ENCODE measurements at places on chromosomes 5 and 9.

DNA sequence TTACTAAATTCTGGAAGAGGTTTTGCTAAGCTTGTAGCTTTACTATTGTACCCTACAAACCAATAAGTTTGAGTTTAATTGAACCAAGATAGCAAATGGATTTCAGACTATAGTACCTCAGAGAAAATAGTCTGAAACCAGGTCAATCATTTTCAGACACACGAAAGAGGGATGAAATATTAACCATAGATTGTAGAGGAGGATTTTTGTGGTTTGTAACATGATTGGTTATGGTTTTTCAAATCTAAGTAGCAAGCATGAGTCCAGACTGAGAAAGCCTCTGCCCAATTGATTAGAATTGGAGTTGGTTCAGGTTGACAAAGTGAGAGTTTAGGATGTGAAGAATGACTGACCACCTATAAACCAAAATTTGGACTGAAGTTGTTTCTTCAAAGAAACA, 562.7 kb upstream of the DMAC1 start:
- no peak for DNase-seq

- peak; percentile 41 for DNase-seq
These were observed 8.0 kb downstream of the LRRC26 start for GRCh38 chr9:137161558-137162486.

GRCh38 chr5:848671-849111, 2.1 kb downstream of the ZDHHC11 start:
- no peak for DNase-seq

- no peak for DNase-seq
These were observed 82.9 kb downstream of the ADAMTS2 start for GRCh38 chr5:179262126-179262920.

GRCh38 chr9:136364942-136365774, 1.6 kb upstream of the DNLZ start:
- peak; percentile 53 for DNase-seq

DNA sequence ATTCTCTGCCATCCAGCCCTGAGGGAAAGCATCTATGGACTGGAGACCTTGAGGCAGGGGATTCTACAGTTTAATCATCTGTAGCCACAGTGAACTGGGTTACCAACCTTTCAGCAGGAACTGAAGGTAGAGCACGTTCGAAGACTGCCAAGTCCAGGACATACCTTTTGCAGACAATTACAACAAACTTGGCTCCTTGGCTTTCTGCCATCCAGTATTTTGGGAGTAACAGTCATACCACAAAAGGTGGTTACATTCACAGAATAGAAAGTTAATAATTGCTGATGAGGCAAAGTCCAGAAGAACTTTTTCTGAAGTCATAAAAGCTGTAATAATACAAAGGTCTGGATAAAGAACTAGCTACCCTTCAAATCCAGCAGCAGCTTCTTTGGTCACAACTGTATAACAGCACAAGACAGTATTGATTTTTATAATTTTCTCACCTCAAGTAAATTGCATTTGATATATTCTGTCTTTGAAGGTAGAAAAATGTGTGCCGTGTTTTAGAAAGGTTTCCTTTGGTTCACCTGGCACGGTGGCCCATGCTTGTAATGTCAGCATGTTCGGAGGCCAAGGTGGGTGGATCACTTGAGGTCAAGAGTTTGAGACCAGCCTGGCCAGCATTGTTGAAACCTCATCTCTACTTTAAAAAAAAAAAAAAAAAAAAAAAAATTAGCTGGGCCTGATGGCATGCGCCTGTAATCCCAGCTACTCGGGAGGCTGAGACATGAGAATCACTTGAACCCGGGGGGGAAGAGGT, 236.6 kb downstream of the NR3C1 start:
- no peak for DNase-seq

DNA sequence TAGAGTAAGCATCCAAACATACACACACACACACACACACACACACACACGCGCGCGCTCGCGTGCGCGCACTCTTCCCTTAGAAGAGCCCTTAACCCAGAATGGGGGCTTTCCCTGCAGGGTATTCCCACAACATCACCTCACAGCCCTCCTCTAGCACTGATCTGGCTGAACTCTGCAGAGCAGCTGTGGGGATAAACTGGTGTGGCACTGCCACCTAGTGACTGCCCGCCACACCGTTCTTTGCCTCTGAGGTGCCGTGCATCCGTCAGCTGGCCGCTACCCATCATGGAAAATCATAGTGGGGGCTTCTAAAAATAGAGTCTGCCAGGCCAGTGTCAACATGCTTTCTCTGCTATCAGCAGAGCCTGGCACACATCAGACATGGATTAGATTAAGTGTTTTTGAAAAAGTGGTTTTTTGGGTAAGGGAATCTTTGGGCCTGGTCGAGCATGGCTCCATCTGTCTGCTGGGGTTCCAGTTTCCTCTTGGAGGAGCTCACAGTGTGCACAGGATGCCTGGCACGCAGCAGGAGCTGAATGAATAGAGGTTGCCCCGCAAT, 88.1 kb downstream of the KCNN2 start:
- DNase-seq: peak; percentile 63

DNA sequence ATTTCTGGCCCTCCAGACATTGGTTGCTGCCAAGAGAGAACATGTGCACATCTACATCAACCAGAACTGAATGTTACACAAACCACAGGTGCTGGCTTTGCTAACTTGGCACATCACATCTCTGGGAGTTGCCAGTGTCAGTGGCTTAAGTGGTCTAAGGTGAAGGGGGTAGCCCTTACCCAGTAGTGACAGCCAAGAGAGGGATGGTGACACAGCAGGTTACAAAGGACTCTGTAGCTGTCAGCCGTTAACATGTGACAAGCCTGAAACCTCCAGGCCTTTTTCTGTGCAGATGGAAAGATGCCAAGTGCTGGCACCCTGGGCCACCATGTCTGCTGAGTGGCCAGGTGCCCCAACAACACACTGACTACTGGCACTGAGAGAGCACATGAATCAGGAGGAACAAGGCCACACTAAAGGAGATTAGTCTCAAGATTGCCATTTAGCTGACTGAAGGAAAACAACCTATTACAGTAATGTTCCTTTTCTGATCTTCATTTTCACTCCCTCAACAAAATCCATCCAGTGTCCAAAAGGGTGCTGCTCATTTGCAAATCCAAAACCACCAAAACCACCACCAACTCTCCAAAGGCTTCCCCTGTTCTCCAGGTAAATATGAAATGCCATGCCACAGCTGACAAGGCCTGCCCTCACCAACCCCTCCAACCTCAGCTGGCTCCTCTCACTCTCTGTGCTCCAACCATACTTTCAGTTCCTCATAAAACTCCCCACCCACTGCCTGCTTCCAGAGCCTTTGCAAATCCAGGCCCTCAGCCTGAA, 20.2 kb downstream of the SIL1 start:
- peak; percentile 79 for DNase-seq

DNA sequence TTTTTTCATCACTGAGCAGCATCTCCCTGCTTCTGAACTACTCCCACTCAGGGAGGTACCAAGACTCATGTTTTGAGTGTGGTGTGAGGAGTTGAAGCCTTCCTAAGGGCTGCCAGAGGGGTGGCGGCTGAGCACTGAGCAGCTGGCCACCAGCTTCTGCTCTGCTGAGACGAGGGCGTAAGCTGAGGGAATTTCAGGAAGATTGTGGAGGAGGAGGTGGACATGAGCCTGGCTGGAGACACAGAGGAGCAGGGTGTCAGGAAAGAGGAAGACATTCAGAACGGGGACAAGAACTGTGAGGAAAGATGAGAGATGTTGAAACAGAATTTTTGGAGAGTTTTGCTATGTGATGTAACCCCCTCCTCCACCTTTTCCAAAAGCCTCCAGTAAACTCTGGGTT, 7.8 kb downstream of the LCP2 start:
- no peak for DNase-seq

DNA sequence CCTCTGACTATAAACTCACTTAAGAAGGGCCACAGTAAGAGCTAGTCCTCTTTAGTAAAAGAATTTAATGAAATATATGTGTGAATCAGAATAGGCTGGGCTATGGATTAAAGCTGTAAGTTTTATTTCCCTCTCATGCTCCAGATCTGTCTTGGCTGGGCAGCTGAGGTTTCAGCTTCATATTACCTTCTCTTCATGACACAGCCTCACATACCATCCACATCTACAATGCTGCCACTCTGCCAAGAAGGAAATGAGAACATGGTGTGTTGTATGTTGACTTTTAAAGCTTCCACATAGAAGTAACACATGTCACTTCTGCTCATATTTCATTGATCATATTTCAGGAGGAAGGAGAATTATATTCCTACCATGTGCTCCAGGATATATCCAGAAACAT, 776.0 kb upstream of the ACO1 start:
- DNase-seq: no peak

DNA sequence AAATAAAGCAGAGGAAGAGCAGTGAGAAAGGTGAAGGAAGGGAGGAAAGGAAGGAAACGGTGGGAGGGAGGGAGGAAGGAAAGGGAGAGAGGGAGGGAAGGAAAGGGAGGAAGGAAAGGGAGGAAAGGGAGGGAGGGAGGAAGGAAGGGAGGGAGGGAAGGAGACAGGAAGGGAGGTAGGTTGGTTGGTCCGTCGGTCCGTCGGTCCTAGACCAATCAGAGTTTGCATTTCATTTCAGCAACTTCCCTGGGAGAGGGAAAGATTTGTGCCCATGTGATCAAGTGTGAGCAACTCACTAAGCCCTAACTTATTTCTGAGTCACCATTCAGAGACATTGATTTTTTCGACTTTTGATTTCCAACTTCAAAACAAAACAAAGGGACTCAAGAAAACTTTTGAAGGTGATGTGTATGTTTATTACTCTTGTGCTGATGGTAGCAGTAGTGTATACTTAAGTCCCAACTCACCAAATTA, 18.8 kb downstream of the NANS start:
- DNase-seq: no peak

DNA sequence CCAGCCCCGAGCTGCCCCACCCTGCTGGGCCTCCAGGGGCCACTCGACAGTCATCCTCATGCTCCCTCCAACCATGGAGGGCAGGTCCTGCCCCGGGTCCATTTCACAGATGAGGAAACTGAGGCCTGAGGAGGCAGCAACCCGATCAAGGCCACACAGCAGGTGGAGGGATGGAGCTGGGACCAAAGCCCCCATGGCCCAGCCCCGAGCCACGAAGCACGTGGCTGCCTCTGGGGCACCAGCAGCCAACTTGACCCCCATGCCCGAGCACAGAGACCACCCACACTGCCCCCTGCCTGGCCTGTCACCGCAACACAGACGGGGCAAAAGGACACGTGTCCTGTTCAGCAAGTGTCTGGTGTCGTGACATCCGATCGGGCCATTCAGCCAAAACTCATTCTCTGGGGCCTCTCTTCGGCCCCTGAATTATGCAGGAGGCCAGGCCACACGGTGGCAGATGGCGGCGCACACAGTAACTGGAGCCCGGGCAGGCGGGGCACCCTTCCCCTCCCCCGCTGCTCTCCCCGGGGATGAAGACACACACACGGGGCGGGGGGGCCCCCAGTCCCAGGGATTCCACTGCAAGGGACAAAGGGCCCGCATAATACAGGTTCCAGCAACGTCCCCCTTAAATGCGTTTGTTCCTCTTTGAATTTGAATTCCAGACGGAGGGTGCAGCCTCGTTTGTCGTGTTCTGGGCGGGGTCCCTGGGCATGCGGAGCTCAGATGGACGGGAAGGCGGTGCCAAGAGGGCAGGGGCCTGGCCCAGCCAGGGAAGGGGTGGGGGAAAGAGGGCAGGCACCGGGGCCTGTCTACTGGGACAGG, 29.4 kb upstream of the TMEM250 start:
- no peak for DNase-seq

DNA sequence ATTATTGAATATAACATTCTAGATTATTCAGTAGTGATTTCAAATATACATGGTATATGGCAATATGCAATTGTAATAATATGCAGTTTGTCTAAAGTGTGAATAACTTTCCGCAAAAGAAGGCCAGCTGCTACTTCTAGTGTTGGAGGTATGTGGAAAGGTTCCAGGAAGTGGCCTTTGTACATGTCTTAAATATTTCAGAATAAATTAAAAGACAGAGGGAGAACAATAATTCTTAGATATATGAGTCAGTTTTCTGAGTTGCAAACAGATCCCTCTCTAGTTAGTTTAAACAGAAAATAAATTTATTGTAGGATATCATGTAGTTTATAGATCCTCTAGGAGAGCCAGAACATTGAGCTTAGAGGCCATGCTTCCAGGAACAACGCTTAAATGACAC, 210.8 kb upstream of the ELL2 start:
- no peak for DNase-seq

GRCh38 chr9:82168585-82168984, 180.0 kb downstream of the SPATA31D1 start:
- no peak for DNase-seq

- DNase-seq: no peak
These were observed 639.2 kb downstream of the NR2F1-AS1 start for GRCh38 chr5:92941806-92942205.

GRCh38 chr9:21669701-21670100, 132.7 kb upstream of the MTAP start:
- no peak for DNase-seq

- DNase-seq: no peak
These were observed 9.2 kb upstream of the RASA1 start for GRCh38 chr5:87258507-87258906.

DNA sequence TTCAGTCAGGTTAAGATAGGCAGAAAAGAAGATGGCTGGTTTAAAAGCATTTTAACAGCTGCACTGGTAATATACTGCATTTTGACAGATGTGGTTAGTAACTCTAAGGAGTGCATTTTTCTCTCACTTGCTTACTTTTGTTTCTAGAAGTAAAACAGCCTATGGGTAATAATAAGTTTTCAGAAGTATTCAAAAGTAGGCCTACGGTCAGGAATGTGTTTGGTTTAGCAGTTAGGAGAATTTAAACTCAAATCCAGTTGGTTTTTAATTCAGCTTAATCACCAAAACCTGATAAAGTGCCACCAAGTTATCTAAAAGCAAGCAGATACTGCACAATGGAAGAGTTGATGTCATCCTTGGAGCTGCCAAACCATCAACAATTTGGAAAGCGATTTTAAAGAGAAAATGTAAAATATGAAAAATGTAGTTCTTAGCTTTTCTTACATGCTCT, 160.3 kb downstream of the ARSB start:
- DNase-seq: no peak

GRCh38 chr5:133384120-133384855, 228.1 kb downstream of the FSTL4 start:
- DNase-seq: no peak

DNA sequence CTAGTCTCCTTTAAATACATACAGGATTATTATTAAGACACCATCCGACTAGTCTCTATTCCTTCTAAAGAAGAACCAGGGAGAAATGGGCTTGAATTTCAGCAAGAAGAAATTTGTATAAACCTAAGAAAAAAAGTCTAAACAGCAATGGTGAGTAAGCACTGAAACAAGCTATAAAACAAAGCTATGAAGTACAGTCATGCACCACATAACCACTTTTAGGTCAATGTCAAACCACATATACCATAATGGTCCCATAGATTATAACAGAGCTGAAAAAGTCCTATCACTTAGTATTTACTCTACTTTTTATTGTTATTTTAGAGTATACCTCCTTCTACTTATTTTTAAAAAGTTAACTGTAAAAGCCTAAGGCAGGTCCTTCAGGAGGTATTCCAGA, 102.0 kb upstream of the NFIB start:
- DNase-seq: no peak
